ENCODE measurements at places on chromosomes 2 and 18. TPM values are rescaled to one million over a fixed set of nuclear protein-coding genes. Genes with fewer than 3 reads are reported as not detected.

- peak; percentile 49 for DNase-seq
These were observed at the start of gene FNDC4 for GRCh38 chr2:27494944-27495554. Gene FNDC4 (minus strand): TSS chr2:27495200. CDS start chr2:27494679, 521 bp downstream.

DNA sequence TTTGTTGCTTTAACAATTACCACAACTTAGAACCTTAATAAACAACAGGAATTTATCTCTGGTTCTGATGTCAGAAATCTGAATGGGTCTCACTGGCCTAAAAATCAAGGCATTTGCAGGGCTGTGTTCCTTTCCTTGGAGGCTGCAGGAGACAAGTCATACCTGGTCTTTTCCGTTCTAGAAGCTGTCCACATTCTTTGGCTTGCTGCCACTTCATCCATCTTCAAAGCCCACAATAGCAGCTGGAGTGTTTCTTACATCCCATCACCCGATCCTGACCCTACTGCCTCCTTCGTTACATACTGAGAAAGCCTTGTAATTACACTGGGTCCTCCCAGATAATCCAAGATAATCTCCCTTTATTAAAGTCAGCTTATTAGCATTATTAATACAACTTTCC, 18.1 kb downstream of the NETO1 start:
- no peak for DNase-seq

DNA sequence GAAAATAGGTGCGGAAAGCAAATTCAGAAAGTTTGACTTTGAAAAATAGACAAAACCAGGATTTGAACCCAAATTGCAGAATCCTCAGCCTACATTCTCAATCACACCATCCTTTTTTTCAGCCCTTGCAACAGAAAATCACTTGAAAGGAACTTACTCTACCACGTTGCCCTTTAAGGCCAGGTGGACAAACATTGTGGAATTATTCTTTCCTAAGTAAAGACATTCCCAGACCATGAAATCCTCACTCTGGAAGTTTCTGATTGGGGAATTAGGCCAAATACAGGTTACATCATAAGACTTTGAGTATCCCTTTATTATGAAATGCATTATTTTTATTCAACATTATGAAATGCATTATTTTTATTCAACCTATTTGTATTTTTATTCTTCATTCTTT, 259.4 kb downstream of the RAD51AP2 start:
- DNase-seq = no peak

DNA sequence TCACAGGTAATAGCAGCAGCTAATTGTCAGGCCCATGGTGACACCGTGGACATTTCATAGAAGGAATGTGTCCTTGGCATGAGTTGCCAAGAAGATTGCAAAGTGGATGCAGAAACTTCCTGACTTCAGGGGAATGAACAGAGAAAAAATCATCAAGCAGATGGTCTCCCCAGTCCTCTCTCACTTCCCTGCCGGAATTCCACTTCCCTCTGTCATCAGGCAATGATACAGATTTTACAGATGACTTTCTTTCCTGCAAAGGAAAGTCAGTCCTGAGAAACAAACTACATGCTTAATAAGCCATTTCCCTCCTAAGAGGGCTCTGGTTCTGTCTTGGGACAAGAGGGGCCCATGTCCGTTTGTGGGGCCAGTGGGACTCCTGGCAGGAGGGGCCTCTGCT, 45.7 kb downstream of the KCNF1 start:
- DNase-seq = no peak

DNA sequence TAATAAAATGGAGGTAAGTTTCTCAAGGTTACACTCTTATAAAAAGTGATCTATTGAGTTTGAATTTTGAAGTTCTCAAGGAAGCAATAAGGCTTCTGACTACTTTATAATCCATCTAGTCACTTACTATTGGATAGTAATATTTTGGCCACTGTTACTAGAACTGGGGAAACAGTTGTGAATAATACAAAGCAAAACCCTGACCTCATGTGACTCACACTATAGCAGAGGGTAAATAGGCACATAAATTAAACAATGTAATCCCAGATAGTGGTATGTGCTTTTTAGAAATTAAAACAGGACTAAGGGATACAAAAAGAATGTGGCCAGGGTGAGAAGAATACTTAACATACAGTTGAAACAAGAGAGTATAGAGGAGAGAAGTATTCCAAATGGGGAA, 78.6 kb downstream of the CALCRL start:
- no peak for DNase-seq

DNA sequence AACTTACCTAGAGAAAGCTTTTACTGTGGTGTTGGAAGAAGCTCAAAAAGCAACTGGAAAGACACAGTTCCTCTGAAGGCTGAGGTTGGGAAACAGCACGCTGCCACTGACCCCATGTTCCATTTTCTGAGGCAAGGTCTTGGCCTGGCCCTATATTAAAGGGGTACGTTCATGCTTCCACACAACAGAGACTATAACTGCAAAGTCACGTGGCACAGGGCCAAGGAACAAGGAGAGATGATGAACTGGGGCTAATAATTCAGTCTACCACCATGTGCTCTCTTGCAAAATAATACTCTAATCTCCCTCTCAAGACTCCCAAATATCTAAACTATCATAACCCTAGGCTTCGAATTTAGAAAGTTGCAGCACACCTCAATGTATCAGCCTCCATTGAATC, 381.6 kb downstream of the DSEL start:
- no peak for DNase-seq

DNA sequence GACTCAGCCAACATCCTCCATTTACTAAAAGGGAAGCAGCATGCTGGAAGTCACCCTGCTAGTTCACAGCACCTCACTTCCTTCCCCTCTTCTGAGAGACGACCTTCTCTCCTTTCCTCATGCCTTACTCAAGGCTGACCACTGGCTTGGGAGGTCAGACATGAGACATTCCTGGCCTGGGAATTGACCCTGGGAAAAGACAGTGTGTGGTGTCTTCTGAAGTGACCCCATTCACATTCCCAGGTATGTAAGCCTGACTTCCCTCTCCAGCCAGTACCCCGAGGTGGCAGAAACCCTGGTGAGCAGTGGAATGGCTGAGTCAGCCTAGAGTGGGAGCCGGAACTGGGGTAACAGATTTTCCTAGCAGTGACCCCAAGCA, 92.4 kb downstream of the PLB1 start:
- no peak for DNase-seq

DNA sequence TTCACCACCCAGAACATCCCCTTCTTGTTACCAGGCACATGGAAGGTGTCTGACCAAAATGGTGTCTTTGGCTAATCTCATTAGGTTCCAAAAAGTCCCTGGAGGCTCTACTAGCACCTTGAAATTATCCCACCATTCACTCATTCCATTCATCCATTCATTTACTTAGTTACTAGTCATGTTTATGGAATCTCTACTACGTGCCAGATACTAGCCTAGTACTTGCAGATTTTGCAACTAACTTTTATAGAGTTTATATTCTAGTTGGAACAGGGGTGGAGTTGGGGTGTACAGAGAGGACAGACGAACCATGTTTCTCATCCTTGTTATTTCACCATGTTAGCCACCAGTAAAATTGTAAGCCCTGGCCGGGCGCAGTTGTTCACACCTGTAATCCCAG, 4.0 kb upstream of the NOP58 start:
- DNase-seq = no peak

DNA sequence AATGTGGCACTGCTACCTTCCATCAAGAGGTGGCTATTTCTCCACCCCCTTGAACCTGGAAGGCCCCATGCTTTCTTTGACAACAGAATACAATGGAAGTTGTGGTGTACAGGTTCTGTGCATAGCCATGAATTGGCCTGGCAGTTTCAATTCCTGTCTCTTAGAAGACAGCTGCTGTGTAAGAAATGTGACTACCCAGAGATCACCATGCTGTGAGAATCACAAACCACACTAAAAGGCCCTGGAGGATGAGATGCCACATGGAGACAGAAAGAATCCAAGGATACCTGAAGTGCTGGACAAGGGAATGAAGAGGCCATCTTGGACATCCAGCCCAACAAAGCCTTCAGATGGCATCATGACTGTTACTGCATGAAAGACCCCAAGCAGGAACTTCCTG, 47.7 kb upstream of the EHBP1 start:
- no peak for DNase-seq

The STRN gene
- 28.3 TPM for total RNA-seq

The CRYGA gene
- total RNA-seq = not detected

The MOGAT1 gene
- not detected for total RNA-seq

The GLB1L gene
- total RNA-seq = 3.5 TPM
